ENCODE measurements at places on chromosomes 6 and 20. TPM values are rescaled to one million over a fixed set of nuclear protein-coding genes. Genes with fewer than 3 reads are reported as not detected.
A peak's percentile ranks its signal among the peaks of the same experiment; 100 is the strongest.

DNA sequence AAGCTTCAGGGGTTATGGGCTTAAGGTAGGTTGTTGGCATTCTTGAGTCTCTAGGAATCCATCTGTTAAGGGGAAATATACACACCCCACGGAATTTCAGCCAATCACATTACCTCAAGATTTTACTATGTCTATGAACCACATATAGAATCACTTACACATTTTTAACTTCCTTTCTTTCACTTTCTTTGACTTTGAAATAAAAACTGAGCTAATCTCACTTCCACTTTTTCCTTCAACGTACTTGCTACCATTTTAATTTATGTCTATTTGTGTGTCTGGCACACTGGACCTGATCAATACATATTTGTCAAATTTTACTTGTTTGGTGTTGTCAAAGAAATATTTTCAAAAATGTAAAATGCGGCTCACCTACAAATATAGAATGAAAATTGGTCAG is 545.4 kb upstream of the JAG1 start:
- H3K27ac ChIP-seq, result no peak overlapping the region
- DNase-seq, result no peak

GRCh38 chr20:57874141-57874540 is 164.3 kb upstream of the PMEPA1 start:
- no peaks in the 10 kb centered on the region for H3K27me3 ChIP-seq
- no peaks in the 10 kb centered on the region for H3K36me3 ChIP-seq
- no peak overlapping the region for H3K27ac ChIP-seq
- DNase-seq, result no peak
- no peaks in the 10 kb centered on the region for H3K4me1 ChIP-seq

- peak overlapping the region; percentile 70 for H3K27ac ChIP-seq
- no peaks in the 10 kb centered on the region for H3K27me3 ChIP-seq
- peaks cover 25% of the 10 kb centered on the region for H3K4me1 ChIP-seq
- DNase-seq, result peak; percentile 38
- H3K4me3 ChIP-seq, result peak overlapping the region; percentile 77
Observed at GRCh38 chr6:158818581-158819212, 471 bp downstream of the EZR start.

MMP24 gene
- 0.52 TPM for total RNA-seq

DNA sequence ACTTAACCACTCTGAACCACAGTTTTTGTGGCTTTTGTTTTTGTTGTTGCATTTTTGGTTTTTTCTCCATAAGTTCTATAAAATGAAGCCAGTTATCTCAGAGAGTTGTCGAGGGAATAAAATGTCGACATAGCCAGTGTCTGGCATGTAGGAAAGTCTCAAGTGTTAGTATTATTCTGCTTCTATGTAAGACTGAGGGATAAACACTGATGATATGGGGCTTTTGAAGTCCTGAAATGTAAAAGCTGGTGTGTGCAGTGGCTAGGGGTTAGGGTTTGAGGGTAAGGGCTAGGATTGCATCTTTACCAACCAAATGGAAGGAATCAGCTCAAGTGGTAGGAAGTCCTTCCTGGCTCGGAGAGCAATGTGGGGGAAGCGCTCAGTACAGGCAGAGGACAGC is 59.2 kb downstream of the DAAM2 start:
- no peak for DNase-seq
- H3K27me3 ChIP-seq, result 0 out of 2 replicates have a peak, but pooled peaks cover 8% of the 10 kb centered on the region
- H3K4me3 ChIP-seq, result no peak overlapping the region
- H3K4me1 ChIP-seq, result no peaks in the 10 kb centered on the region

- no peak overlapping the region for H3K4me3 ChIP-seq
- peaks cover 61% of the 10 kb centered on the region for H3K27me3 ChIP-seq
- no peak overlapping the region for H3K27ac ChIP-seq
Observed at GRCh38 chr20:19648024-19648423, 110.0 kb upstream of the RIN2 start.

GRCh38 chr6:144232176-144232831 is 52.8 kb upstream of the UTRN start:
- H3K4me3 ChIP-seq, result no peak overlapping the region
- H3K27ac ChIP-seq, result no peak overlapping the region
- H3K27me3 ChIP-seq, result no peaks in the 10 kb centered on the region

DNA sequence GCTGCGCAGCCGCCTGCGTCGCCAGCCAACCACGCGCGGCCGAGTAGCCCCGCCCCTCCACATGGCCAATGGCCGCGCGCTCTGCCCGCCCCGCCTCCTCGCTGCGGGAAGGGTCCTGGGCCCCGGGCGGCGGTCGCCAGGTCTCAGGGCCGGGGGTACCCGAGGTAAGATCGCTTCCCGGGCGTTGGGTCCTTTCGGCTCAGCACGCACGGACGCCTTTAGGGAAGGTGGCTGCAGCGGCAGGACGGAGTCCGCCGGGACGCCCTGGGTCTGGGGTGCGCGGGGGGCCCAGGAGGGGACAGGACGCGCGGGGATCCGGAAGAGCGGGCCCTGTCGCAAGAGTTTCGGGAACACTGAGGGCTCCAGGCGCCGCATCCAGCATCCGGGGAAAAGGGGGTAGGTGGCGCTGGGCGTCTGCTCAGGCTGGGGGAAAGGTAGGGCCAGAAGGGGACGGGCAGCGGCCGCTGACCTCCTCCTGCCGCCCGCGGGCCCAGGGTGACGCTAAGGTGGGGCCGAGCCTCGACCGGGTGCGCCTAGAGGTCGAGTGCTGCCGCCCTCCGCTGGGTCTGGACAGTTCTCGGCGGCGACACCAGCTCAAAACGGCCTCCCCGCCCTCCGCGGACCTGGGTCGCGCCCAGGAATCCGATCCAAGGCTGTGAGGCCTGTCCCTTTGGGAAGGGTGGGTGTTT is at the start of gene MAVS:
MAVS (plus strand) TSS at position 95 of the 689 bp plus-strand sequence. CDS start 7,791 bp downstream, outside the sequence.
- H3K36me3 ChIP-seq, result no peaks in the 10 kb centered on the region
- peak within 1 kb of the TSS; percentile 94 for H3K4me3 ChIP-seq
- DNase-seq, result peak; percentile 88
- H3K4me1 ChIP-seq, result peaks cover 50% of the 10 kb centered on the region
- no peaks in the 10 kb centered on the region for H3K27me3 ChIP-seq

- H3K36me3 ChIP-seq, result no peaks in the 10 kb centered on the region
- no peak overlapping the region for H3K27ac ChIP-seq
Observed at GRCh38 chr6:138504764-138505689, 5.7 kb upstream of the NHSL1 start.

FOXF2 gene
- total RNA-seq, result not detected

C20orf141 gene
- not detected for total RNA-seq

DNA sequence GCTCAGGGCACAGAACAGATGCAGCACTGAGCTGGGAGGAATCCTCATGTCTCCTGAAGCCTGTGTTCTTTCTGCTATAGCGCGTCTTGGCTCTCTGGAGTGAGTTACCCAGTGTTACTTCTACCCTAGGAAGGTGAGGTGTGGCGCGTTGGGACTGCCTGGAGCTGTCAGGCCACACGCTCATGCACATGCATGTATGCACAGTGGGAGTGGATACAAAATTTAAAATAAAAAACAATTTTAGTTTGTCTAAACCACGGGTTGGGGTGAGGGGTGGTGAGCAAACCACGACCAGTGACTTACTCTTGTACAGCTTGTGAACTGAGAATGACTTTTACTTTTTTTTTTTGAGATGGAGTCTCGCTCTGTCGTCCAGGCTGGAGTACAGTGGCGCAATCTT is 298.6 kb upstream of the SUPT3H start:
- H3K27me3 ChIP-seq, result no peaks in the 10 kb centered on the region
- H3K27ac ChIP-seq, result no peak overlapping the region
- no peak overlapping the region for H3K4me3 ChIP-seq
- peaks cover 16% of the 10 kb centered on the region for H3K4me1 ChIP-seq
- DNase-seq, result no peak
- no peaks in the 10 kb centered on the region for H3K36me3 ChIP-seq

APOBEC2 gene
- not detected for total RNA-seq

DAAM2 gene
- total RNA-seq, result not detected

RBPJL gene
- total RNA-seq, result not detected

DNA sequence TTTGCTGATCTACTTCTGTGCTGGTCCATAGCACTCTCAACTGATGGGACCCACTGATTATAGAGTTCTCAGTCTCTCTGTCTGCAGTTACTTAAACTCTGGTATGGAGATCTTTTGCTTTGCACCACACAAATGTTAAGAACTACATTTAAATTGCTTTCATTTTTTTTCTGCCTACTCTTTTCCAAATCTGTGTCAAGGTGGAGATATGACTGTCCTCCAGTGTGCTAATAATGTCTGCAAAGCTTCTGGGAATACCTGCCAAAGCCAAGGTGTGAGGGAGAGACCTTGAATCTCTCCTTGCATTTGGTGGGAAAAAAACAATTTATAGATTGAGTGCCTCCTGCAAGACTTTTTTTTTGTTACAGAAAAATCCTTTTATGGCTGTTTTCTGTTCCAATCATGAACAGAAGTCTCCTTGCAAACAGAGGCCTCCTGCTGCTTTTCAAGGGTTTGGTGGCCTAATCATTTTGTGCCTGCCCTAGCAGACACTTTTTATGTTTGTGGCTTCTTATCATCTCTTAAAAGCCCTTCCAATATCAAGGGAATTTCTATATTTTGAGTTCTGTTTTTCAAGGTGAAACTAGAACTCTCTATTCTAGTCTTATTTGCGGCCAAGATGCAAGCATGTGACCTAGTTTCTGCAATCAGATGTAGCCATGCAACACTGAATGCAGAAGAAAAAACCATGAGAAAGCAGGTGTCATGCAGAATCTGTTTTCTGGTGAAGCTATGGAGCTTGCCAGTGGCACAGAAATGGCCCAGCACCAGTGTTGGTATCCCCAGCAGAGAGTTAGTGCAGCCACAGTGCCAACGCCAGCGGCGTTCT is 23.2 kb upstream of the AKIRIN2 start:
- DNase-seq, result no peak
- H3K4me3 ChIP-seq, result no peak overlapping the region
- H3K27me3 ChIP-seq, result no peaks in the 10 kb centered on the region

Measured in PC-3 (cell line).